ENCODE measurements at places on chromosomes 5 and 9.

GRCh38 chr9:3434594-3434993 lies 91.2 kb downstream of the RFX3 start:
- DNase-seq = no peak

- DNase-seq = peak; percentile 9
These were observed 9.9 kb downstream of the LEAP2 start for GRCh38 chr5:132883261-132883834.

- no peak for DNase-seq
These were observed 76.8 kb downstream of the TTLL11 start for GRCh38 chr9:122016309-122016708.

DNA sequence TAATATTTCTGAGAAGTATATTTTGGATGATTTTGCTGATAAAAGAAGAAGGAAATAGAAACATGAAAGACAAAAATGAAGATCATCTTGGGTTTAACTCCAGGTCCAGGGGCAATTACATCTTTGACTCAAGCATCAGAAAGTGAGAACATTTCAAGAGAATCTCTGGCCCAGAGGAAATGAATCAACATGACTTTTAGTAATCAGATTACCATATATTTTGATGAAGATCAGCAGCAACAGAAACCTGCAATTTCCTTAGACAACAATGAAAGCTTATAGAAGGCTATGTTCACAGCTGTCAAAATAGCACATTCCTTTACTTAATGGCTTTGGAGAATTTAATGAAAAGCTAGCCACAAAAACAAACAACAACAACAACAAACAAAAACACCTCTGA lies 638.1 kb downstream of the EFNA5 start:
- no peak for DNase-seq

- no peak for DNase-seq
These were observed 72.5 kb upstream of the PANK3 start for GRCh38 chr5:168651648-168652047.

GRCh38 chr9:33184963-33185362 lies 17.8 kb upstream of the B4GALT1 start:
- DNase-seq = no peak

All from GM18507 (cell line).